Cardiac fibroblast (primary cell): ENCODE measurements at places on chromosomes 12 and 14.

GRCh38 chr12:100450735-100451134, 22.9 kb upstream of the NR1H4 start:
- no peak for DNase-seq

DNA sequence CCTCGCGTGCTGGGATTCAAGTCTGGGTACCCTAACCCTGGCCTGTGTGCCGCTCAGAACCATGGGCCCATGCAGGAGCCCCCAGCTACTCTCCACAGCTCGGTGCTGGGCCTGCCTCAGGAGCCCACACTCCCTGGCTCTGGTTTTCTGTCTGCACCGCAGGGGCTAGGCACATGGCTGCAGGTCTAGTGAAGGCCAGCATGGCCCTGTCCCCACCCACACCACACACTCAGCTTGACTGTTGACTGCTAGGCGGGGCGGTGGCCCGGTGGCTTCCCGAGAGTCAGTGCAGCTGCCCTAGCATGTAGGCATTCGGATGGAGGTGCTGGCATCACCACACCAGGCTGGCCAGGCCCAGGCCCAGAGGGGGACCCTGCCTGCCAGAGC, 7.9 kb downstream of the INF2 start:
- DNase-seq, result no peak

DNA sequence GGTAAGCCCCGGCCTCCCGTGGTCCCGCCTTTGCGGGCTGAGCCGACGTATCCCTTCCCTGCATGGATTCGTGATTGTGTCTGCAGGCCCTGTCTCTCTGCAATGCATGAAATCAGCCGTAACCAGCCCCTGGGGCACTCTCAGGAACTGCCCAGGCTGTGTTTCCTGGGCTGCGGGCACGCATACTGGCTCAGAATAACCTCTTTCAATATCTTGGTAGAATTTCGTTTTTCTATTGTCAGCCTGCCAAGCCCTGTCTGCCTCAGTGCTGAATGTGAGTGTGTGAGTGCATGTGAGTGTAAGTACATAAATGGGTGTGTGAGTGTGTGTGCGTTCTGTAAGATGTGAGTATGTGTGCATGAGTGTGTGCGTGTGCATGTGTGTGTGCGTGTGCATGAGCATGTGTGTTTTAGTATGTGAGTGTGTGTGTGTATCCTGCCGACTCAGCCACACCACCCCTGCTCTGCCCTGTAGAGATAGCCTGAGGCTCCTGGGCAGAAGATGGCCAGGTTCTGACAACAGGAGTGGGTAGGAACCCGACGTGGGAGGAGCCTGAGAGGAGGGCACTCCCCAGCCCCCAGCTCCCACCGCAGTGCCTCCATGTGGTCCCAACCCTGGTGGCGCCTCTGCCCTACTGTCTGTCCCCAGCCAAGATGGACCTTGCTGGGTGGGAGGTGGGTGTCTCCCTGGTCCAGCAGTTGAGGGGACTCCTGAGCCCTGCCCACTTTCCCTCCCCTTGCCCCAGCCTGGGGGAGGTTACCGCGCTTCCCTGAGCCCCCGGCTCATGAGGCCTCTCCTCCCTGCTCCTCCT, 268.8 kb downstream of the ADGRD1 start:
- no peak for DNase-seq

- no peak for DNase-seq
Measured at GRCh38 chr14:22887990-22888378, 5.0 kb downstream of the REM2 start.

DNA sequence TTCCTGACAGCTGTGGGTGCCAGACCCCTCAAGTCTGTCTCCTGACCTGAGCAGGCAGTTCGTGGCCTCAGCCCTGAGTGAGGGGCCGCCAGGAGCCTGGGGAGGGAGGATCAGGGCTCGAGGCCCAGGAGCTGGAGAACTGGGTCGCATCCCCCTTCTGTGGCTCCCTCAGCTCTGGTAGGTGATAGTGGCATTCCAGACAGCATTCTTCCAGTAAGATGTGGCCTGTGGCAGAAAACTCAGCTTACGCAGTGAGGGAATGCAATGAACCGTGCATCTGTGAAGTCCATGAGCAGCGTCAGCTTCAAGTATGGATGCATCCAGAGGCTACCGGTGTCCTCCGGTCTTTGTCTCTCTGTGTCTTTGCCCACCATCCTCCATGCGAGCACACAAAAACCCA, 28.4 kb upstream of the FBRSL1 start:
- no peak for DNase-seq

- peak; percentile 62 for DNase-seq
Measured at GRCh38 chr14:75399843-75400775, 27.7 kb upstream of the JDP2 start.

DNA sequence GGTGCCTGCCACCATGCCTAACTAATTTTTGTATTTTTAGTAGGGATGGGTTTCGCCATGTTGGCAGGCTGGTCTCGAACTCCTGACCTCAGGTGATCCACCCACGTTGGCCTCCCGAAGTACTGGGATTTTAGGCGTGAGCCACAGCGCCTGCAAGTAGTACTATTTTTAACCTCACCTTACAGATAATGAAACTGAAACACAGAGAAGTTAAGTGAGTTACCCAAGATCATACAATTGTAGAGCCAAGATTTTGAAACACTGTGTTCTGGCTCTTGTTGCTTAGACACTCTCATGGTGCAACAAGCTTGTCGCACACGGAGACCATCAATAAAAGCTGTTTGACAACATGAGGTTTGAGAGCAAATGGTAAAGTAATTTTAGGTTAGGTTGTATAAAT, 159.1 kb upstream of the LMNTD1 start:
- DNase-seq, result no peak

GRCh38 chr12:25827141-25827540, 131.3 kb upstream of the RASSF8 start:
- DNase-seq, result no peak

DNA sequence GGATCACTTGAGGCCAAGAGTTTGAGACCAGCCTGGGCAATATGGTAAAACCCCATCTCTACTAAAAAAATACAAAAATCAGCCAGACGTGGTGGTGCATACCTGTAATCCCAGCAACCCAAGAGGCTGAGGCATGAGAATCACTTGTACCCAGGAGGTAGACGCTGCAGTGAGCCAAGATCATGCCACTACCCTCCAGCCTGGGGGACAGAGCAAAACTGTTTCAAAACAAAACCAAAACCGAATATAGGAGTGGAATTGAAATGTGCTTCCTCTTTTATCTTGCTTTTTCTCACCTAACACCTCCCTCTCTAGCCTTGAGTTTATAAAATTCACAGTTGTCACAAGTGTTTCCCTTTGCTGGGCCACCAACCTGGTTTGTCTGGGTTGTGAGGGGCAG, 181.9 kb downstream of the PAH start:
- no peak for DNase-seq

DNA sequence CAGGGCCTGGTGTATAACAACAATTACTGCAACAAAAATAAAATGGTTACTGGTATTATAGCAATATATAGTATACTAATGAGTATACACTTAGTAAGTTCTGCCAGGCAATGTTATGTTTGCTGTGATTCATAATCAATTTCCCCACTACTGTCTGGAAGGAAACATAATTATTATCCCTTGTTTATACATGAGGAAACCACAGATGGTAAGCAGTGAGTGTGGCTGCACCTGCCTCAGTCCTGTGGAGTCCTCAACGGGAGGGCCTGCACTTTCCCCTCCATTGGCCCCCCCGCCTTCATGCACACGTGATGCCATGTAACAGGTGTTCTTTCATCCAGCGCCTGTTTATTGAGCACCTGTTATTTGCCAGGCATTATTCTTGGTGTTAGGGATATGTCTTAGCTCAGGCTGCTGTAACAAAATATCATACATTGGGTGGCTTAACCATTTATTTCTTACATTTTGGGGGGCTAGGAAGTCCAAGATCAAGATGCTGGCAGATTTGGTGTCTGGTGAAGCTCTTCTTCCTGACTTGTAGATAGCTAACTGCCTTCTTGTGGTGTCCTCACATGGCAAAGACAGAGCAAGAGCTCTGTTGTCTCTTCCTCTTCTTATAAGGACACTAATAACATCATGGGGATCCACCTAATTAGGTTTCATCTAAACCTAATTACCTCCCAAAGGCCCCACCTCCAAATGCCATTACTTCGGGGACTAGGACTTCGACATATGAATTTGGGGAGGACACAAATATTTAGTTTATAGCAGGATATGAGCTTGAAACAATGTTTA, 59.5 kb upstream of the CHGA start:
- no peak for DNase-seq
